Airway epithelial cell (primary cell): ENCODE measurements at places on chromosomes 13 and 19. TPM values are rescaled to one million over a fixed set of nuclear protein-coding genes. Genes with fewer than 3 reads are reported as not detected.

The CEP89 gene
- total RNA-seq = 13.5 and 21.1 TPM in 2 replicates

The LCP1 gene
- total RNA-seq = 2.8 and 4.7 TPM in 2 replicates

The TBC1D4 gene
- total RNA-seq = 6.4 and 8.5 TPM in 2 replicates

The RRAS gene
- 33.0 and 49.2 TPM in 2 replicates for total RNA-seq

The OR10H4 gene
- not detected in 2 replicates for total RNA-seq

The SIGLEC9 gene
- total RNA-seq = not detected in 2 replicates

The FFAR2 gene
- total RNA-seq = not detected in 2 replicates

The CACNG6 gene
- not detected in 2 replicates for total RNA-seq

The SIGLEC8 gene
- total RNA-seq = not detected in 2 replicates

The ZNF444 gene
- 25.7 and 28.6 TPM in 2 replicates for total RNA-seq

The ARHGEF18 gene
- total RNA-seq = 55.6 and 61.3 TPM in 2 replicates

The FPR3 gene
- not detected in 2 replicates for total RNA-seq

The NOVA2 gene
- not detected in 2 replicates for total RNA-seq

The IFNL3 gene
- not detected in 2 replicates for total RNA-seq

The TMC4 gene
- 12.6 and 12.8 TPM in 2 replicates for total RNA-seq

The CIRBP gene
- total RNA-seq = 193 and 255 TPM in 2 replicates

The CERS1 gene
- total RNA-seq = 0.56 and 1.4 TPM in 2 replicates

The DACH1 gene
- total RNA-seq = not detected in 2 replicates

The PLA2G4C gene
- total RNA-seq = 0.56 TPM in 1 of 2 replicates, not detected in the other

The EPSTI1 gene
- 0.98 and 1.1 TPM in 2 replicates for total RNA-seq
